Astrocyte (in vitro differentiated cells and primary cell): ENCODE measurements at places on chromosomes 12 and 14. TPM values are rescaled to one million over a fixed set of nuclear protein-coding genes. Genes with fewer than 3 reads are reported as not detected.

The C12orf54 gene
- 1.2 and 1.8 TPM in 2 replicates for total RNA-seq

GRCh38 chr12:86659985-86660384 is 403.8 kb upstream of the MGAT4C start:
- DNase-seq, result no peak

GRCh38 chr14:24858052-24858451 is 191.9 kb downstream of the STXBP6 start:
- DNase-seq, result no peak

The ENDOU gene
- total RNA-seq, result not detected in 2 replicates

DNA sequence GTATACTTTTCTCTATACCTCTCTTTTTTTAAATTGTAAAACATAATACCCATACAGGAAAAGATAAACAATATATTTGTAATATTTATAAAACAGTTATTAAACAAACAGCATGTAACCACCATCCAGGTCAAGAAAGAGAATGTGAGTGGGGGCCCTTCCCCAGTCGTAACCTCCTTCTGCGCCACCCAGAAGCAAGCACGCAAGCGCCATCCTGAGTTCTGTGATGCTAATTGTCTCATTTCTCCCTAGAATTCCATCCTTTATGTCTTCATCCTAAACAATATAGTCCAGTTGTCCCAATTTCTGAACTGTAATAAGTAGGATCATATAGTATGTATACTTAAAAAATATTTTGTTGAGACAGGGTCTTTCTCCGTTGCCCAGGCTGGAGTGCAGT is 129.5 kb downstream of the EXOC5 start:
- no peak for DNase-seq

GRCh38 chr14:100147181-100147631 is 12.2 kb downstream of the DEGS2 start:
- DNase-seq, result no peak

The TBC1D30 gene
- total RNA-seq, result 1.2 TPM in 2 replicates

The IFI27L1 gene
- 28.4 and 30.8 TPM in 2 replicates for total RNA-seq

The DUSP16 gene
- total RNA-seq, result 21.4 and 24.2 TPM in 2 replicates

The GARIN6 gene
- not detected in 2 replicates for total RNA-seq

- DNase-seq, result no peak
These were observed 54.0 kb downstream of the PTPRB start for GRCh38 chr12:70583251-70583650.

The EPYC gene
- total RNA-seq, result 0.26 and 0.39 TPM in 2 replicates

- DNase-seq, result peak; percentile 63
These were observed 155.5 kb upstream of the RGS6 start for GRCh38 chr14:71776471-71777360.

The TMCC3 gene
- total RNA-seq, result 2.8 and 3.5 TPM in 2 replicates

DNA sequence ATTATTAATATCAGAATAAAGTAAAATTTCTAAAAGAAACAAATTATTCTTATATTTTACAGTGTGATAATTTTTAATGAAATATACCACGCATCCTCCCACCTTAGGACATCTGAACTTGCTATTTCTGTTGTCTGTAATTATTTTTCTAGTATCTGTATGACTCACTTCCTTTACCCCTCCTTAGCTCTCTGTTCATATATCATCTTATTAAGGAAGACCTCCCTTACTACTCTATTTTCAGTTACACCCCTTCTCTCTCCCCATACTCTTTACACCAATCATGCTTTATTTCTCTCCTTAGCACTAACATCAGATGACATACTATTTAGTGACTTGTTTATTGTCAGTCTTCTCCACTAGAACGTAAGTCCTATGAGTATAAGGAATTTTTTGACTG is 34.2 kb upstream of the C12orf50 start:
- DNase-seq, result peak; percentile 10

- no peak for DNase-seq
These were observed 50.5 kb downstream of the SINHCAF start for GRCh38 chr12:31275491-31275890.

The CLEC1B gene
- not detected in 2 replicates for total RNA-seq

The TROAP gene
- 2.2 and 2.7 TPM in 2 replicates for total RNA-seq

GRCh38 chr14:51283402-51284085 is 43.5 kb downstream of the TMX1 start:
- peak; percentile 78 for DNase-seq

The PLEKHG7 gene
- 0.14 and 0.68 TPM in 2 replicates for total RNA-seq

DNA sequence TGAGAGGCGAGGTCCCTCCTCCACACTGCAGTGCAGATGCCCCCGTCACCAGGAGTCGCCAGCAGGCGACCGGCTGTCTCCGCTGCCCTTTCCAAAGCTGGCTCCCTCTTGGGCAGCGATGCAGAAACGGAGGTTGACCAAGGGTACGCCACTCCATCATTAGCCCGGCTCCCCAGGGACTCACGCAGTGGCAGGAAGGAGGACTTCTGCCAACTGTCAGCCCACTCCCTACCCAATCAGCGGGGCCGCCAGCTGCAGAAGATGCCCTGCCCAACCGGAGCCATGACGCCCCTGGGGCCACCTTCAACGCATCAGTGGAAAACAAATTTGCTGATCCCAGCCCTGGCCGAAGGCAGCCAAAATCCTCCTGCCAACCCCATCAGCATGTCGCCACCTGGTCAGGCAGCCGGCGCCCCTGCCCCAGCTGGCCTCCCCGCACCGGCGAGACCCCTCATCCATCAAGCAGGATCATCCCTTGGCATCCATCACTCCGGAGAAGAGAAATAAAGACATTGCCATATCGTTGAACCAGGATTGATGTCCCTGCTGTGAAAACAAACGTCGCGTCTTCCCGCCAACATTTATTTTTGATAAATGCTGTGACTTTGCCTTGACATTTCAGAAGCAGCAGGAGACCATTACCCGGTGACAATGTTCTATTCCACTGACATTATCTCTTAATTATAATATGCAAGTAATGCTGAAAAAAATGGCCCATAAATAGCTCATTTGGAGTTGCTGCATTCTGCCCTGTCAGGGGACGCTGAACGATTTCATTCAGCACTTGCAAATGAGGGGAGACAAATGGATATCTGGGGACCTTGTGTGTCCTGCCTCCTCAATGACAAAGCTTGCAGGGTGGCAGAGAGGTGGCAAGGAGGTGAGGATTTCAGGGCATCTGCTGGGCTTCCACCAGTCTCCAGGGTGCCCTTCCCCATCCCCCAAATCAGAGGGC is 105.1 kb downstream of the SCARB1 start:
- DNase-seq, result no peak

- no peak for DNase-seq
These were observed 62.0 kb downstream of the ST8SIA1 start for GRCh38 chr12:22272335-22273151.

GRCh38 chr12:113896194-113896593 is 69.9 kb downstream of the RBM19 start:
- no peak for DNase-seq

- DNase-seq, result no peak
These were observed 430.5 kb downstream of the DPF3 start for GRCh38 chr14:72463291-72463866.

GRCh38 chr14:74278080-74278479 is 24.7 kb downstream of the ABCD4 start:
- DNase-seq, result no peak

GRCh38 chr12:68367903-68368302 is 35.7 kb upstream of the MDM1 start:
- DNase-seq, result no peak

GRCh38 chr12:51323966-51324895 is at the start of gene BIN2:
BIN2 (minus strand) TSS chr12:51324174; CDS start chr12:51324102, 72 bp downstream.
- DNase-seq, result no peak
